ENCODE measurements at places on chromosomes 13 and 19. TPM values are rescaled to one million over a fixed set of nuclear protein-coding genes. Genes with fewer than 3 reads are reported as not detected.

The LIM2 gene
- total RNA-seq: not detected

The KLHL1 gene
- total RNA-seq: not detected

GRCh38 chr13:53368948-53369347, 340.3 kb downstream of the OLFM4 start:
- DNase-seq: no peak

DNA sequence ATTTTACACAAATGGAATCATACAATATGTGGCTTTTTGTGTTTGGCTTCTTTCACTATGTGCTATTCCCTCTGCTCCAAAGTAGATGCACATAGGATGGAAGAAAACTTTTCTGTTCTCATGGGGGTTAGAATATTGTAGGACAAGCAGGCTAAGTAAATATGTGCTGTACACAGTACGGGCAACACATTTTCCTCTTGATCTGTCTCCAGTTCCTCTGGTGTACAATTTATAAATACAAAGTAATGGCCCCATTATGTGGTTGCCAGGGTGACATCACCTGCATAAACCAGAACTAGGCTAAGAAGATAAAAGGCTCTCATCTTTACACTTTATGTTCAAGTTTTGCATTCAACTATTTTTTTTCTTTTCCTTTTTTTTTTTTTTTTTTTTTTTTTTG, 41.0 kb upstream of the SOX21 start:
- no peak for DNase-seq

DNA sequence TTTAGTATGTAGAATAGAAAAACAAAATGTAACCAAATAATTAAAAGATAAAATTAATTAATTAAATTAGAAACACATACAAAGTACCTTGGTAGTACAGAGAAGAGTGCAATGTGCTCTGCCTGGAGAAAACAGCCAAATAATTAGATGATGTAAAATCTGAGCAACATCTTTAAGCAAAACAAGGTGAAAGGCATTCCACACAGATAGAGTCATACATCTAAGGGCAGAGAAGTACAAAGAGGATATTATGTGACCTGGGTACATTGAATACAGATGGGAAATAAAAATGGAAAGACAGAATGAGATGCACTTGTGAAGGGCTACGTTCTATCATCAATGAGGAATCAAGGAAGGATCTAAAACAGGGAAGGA, 25.2 kb upstream of the FNDC3A start:
- no peak for DNase-seq
